ENCODE measurements at places on chromosomes 2 and 18. TPM values are rescaled to one million over a fixed set of nuclear protein-coding genes. Genes with fewer than 3 reads are reported as not detected.

GRCh38 chr2:120873958-120874887, 138.6 kb downstream of the GLI2 start:
- DNase-seq = no peak

DNA sequence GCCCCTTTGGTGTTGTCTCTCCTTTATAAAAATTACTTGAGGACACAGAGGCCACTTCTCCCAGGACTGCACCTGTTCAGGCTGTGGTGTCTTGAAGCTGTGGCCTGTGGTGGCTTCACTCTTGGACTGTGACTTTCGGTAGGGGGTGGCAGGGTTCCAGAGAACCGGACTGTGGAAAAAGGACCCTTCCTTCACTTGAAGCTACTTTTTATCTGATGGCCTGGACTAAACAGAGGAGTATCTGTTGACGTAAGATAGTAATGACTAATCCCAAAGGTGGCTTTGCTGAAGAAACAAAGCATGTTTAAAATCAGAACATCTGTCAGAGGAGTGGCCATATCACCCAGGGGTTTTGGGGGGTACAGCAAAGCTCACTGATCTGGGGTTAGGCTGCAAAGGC, 60.8 kb downstream of the CENPO start:
- no peak for DNase-seq

Gene CNTNAP5
- total RNA-seq = not detected

DNA sequence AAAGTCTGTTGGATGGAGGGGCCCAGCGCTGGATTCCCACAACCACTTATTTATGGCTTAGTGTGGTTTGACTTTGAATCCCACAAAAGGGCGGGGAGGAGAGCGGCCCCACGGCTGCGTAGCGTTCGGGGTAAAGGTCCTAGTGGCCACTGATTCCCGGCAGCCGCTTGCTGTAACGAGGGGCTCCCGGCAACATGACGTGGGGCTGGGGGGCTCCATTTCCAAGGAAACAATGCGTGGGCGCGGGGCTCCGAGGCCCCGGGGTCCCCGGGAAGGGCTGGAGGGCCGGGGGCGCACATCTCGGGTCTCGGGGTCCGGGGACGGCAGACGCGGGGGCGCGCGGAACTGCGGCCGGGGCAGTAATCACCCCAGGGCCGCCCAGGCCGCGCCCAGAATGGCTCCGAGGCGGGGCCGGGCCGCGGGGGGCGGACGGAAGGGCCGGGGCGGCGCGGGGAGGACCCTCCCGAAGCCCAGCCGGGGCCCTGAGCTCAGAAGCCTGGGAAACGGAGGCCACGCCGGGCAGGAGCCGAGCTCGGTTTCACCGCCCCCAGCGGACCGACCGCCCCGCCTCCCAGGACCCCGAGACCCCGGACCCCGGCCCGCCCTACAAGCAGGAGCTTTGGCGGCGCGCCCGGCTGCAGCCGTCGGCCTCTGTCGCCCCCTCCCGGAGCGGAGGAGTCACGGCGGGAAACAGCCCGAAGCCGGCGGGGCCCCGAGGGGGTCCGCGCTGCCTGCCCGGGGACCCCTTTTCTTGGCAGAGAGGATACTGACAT, 11.9 kb upstream of the MLPH start:
- DNase-seq = peak; percentile 66

- no peak for DNase-seq
Measured at GRCh38 chr2:70556608-70557007, 3.0 kb upstream of the TGFA start.

GRCh38 chr2:66435549-66435875, 587 bp downstream of the MEIS1 start:
- no peak for DNase-seq

DNA sequence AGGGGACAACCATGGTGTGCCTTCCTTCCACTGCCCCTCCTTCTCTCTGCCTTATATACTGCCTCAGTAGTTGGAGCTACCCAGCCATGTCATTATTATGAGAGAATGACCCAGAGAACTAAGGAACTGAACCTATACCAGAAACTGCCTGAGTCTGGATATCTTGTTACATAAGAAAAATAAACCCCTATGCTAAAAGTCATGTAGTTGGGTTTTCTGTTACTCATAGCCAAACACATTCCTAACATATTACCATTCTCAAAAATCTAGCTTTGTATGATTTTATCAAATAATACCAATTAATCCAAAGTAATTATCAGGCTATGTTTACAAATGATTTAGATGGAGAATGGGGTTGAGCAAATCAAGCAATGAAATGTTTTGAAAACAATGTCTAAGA, 15.0 kb upstream of the KLF7 start:
- DNase-seq = no peak

Gene YWHAQ
- 176 TPM for total RNA-seq

DNA sequence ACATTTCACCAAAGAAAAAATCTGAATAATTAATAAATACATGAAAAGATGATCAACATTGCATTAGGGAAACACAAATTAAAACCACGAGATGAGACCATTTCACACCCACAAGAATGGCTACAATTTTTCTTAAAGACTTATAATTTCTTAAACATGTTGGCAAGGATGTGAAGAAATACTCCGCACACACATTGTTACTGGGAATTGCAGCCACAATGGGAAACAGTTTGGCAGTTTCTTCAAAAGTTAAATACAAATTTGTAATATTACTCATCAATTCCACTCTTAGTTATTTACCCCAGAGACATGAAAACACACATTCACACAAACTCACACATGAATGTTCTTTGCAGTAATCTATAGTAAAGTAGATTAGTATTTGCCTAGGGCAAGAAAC, 363.3 kb upstream of the SMIM21 start:
- DNase-seq = no peak

Data from T-helper 17 cell (primary cell).